ENCODE measurements at places on chromosomes 3 and 15.

DNA sequence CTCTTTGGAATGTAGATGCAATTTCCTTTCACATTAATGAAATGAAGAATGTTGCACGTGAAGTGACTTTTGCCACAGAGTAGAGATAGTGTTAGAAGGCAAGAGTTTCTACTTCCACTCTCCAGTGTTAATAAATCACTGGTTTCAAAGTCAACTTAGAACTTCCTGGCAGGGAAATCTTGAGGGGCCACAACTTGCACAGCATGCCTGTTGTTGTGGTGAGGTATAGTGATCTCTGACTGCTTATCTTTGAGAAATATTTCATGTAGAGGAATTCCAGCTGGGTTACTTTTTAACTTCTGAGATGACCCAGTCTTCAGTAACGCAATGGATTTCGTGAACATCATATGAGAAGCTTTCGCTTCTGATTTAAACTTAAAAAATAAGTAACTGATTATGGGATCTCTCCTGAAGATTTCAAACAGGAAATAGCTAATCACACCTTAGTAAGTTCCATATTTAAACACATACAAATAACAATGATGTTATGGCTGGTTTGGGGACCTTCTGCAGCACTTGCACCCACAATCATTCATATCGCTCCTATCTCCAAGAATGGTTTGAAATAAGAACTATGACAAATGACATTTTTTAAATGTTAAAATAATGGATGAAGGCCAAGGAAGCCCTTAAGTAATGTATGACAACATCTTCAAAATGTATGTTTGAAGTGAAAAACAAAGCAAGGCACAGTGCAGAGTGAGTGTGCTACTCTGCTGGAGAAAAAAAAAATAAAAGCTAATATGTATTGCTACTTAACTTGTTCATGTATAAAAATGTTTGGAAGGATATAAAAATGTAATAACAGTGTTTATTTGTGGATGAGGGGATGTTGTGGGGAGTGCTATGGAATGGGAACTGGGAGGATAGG lies 726.5 kb upstream of the NECTIN3 start:
- no peak for DNase-seq

DNA sequence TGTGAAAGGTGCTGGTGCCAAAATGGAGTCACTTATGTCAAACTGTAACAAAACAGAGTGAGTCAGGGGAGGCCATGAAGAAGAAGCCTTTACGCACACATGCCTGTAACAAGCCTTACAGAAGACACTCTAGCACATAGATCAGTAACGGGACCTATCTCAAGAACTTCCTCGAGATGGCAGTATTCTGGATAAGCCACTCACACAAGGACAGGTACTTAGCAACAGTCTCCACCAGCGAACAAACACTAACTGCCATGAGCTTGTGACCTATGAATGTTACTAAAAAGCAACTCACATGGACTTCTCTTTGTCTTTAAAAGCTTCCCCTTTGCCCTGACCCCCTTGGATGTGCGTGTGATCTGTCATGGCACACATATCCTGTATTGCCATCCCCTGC lies 235.1 kb downstream of the CD47 start:
- no peak for DNase-seq

DNA sequence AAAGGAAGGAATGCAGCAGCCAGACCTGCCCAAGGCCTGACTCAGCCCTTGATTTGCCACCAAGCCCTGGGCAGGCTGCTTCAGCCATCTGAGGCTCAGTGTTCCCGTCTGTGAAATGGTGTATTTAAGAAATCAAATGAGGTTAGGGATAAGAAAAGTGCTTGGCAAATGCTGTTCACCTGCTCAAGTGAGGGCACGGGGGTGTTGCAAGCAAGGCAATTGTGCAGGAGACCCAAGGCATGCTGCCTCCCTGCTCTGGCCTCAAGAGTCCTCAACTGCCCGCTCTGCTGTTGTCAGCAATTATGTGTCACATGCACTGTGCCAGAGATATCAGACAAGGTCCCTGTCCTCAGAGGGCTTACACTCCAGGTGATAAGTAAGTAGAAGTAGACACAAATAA lies 101.8 kb downstream of the TPRA1 start:
- DNase-seq = no peak

DNA sequence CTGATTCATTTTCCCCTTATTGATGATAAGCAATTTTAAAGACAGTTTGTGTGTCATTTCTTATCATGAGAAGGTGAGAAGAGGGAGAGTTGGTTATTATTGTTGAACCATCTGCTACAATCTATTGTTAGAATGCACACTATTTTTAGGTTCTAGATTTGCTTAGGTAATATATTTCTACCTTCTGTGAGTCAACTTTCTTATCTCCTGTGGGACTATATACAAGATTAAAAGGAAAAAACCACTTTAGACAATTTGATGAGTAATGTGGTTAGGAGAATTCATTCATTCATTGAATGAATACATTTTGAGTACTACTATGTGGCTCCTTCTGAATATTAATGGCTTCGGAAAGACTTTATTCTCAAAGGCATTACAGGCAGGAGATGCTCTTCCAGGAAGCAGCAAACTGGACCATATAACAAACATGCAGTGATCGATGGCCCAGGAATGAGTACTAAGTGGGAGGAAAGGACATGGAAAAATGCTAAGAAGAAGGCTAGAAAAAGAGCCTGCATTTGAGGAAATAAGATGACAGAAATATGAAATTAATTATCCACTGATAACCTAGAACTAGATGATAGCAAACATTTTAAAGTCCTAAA lies 22.4 kb downstream of the SPTSSB start:
- no peak for DNase-seq

- no peak for DNase-seq
Observed at GRCh38 chr3:32698506-32698905, 13.5 kb downstream of the CNOT10 start.

GRCh38 chr15:93024716-93025624 lies 64.0 kb downstream of the RGMA start:
- DNase-seq = no peak

GRCh38 chr15:71564217-71564616 lies 246.1 kb upstream of the NR2E3 start:
- DNase-seq = no peak

DNA sequence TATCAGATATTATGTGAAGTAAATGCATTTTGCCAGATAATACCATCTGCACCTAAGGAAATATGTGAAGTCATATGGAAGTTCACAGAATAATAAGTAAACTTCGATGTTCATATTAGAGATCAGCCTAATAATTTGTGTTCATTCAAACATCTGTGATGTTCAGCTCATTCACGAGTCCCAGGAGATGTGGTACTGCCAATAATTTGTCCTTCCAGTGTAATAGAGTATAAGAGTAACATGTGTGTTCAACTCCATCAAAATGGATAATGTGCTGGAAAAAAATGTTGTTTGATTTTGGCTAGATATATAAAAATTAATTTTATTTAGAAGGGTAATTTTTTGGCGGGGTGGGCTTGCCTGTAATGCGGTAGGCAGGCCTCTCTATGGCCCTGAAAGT lies 75.4 kb upstream of the ARL6 start:
- DNase-seq = no peak

DNA sequence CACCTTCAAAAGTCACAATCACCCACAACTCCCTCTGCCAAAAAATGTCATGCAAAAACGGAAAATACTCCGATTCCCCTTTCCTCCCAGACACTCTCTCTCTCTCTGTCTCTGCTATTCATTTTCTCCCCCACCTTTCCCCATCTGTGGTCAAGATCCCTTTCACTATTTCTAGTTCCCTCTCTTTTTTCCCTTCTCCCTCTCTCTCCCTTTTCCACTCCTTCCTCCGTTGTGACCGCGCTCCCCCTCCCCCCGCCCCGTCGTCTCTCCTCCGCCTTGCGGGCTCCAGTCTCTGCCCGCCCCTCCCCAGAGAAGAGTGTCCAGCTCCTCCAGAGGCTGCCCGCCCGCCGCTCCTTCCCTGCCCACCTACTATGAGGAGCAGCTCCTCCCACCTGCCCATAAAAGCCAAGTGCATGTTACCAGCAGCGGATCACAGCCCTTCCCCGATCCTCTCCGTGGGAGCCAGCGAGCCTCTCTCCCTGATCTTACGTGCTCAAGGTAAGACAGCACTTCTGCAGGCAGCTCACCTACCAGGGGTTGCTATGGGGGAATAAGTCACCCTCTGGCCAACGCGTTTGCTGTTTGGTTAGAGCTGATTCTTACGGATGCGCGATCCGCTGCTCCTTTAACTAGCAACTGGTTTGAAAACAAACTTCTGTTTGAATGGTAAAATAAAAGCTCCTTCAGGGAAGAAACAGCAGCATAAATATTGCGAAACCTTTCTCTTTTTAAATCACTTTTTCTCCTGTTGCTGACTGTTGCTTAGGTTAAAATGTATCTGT lies at the start of gene COL8A1:
TSS of gene COL8A1 (plus strand) at position 428 of the 782 bp plus-strand sequence. CDS start 152,089 bp downstream, outside the sequence.
- no peak for DNase-seq

DNA sequence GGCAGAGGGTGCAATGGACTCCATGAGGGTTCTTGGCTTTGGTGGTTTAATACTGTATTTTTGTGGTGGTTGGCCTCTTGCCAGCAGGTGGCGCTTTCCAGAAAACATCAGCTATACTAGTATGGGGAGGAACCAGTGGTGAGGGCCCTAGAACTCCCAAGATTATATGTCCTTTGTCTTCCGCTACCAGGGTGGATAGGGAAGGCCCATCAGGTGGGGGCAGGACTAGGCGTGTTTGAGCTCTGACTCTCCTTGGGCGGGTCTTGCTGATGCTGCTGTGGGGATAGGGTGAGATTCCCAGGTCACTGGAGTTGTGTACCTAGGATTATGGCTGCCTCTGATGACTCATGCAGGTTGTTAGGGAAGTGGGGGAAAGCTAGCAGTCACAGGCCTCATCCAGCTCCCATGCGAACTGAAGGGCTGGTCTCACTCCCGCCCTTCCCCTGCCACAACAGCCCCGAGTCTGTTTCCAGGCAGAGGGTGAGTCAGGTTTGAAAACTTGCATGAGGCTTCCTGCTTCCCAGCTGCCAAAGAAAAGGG lies 357.7 kb downstream of the OTOL1 start:
- no peak for DNase-seq

- DNase-seq = no peak
Observed at GRCh38 chr3:71436337-71436736, 147.2 kb downstream of the FOXP1 start.

- DNase-seq = no peak
Observed at GRCh38 chr15:29736744-29737020, 85.6 kb downstream of the TJP1 start.

DNA sequence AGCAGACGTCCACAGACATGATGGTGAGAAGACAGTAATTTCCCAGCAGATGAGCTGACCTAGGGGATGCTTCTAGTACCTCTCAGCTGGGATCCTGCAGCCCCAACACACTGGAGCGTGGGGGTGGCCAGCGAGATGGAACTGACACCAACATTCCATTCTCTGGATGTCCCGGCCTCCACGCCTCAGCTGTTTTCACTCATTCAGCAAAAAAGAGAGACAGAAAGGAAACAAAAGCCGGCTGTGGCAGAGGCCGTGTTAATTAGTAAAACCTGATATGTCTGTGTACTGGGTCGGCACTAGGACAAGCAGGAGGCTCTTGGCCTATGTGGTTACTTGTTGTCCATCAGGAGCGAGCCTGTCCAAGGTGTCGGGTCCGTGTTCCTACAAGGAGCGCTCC lies 82.6 kb upstream of the MYZAP start:
- DNase-seq = no peak

GRCh38 chr3:177714945-177715344 lies 517.7 kb upstream of the TBL1XR1 start:
- no peak for DNase-seq

DNA sequence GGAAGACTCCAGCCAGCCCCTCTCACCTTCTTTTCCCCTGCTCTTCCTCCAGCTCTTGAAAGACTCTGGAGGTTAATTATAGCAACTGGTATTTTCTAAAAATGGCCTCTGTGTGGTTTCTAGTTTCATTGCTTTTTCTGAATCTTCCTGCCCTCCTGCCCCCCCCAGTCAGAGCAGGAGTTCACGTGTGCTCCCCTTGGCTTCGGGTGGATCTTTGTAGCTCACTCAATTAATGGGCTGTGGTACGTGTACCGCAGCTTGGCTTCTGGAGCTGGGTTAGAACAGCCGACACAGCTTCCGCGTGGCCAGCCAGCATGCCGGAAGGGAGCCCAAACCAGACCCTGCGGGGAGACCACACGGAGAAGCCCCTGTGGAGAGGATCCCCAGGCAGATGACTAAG lies 31.5 kb downstream of the TM2D3 start:
- no peak for DNase-seq

GRCh38 chr3:52246728-52247408 lies 1.3 kb downstream of the PPM1M start:
- DNase-seq = no peak

DNA sequence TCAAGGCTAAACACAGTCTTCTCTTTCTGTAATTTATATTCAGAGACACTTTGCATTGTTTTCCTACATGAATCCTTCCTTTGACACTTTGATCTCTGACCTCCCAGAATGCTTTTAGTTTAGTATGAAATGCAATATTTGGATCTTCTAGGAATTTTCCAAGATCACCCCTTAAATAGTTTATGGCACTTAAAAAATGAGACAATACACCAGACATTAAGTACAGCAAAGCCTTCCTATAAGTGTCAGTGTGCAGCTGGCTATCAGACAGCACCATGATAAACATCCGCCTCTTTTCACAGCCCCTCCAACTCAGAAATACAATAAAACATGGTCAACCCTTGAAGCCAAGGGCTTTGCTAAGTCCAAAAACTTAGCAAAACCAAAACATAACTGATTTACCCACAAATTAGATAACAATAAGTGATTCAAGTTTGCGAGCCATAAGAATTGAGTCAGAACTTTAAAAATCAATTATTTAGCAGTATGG lies 304.4 kb upstream of the LRRFIP2 start:
- DNase-seq = no peak

All from stimulated activated CD8-positive, alpha-beta memory T cell treated with anti-CD3 and anti-CD28 coated beads, Interleukin-15, amount 100 ng/mL, for 24 hours (primary cell).